ENCODE measurements at places on chromosomes 3 and 15. TPM values are rescaled to one million over a fixed set of nuclear protein-coding genes. Genes with fewer than 3 reads are reported as not detected.

Gene SLMAP
- 54.7 TPM for total RNA-seq

DNA sequence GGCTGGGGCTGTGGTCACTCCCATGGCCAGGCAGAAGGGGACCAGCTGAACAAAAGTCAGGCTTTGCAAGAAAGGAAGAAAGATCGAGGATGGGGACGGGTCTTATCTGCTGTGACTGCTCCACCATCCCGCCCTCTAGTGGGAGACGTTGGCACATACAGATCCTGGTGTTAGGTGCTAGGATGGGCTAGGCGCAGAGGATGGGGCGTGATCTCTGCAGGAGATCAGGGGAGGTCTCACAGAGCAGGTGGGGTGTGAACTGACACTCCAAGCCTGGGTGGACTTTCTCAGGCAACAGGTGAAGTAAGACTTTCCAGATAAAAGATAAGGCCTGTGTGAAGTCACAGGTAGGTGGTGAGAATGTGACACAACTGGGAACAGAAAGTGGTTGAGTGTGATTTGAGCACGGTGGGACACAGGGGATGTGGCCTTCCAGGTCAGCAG lies 141.9 kb upstream of the SMAD3 start:
- H3K27ac ChIP-seq, result no peak overlapping the region
- no peak for DNase-seq
- H3K27me3 ChIP-seq, result peaks cover 3% of the 10 kb centered on the region

DNA sequence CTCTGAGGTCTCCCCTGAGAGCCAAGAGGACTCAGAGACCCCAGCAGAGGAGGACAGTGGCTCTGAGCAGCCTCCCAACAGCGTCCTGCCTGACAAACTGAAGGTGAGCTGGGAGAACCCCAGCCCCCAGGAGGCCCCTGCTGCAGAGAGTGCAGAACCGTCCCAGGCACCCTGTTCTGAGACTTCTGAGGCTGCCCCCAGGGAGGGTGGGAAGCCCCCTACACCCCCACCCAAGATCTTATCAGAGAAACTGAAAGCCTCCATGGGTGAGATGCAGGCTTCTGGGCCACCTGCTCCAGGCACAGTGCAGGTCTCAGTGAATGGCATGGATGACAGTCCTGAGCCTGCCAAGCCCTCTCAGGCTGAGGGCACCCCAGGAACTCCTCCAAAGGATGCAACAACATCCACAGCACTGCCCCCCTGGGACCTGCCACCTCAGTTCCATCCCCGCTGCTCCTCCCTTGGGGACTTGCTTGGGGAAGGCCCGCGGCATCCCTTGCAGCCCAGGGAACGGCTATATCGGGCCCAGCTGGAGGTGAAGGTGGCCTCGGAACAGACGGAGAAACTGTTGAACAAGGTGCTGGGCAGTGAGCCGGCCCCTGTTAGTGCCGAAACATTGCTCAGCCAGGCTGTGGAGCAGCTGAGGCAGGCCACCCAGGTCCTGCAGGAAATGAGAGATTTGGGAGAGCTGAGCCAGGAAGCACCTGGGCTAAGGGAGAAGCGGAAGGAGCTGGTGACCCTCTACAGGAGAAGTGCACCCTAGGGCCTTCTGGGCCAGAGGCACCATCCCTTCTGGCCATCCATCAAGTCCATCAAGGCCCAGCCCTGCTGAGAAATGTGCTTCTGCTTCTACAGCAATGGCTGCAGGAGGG lies 23.6 kb downstream of the PLEKHO2 start:
- H3K4me1 ChIP-seq, result peaks cover 3% of the 10 kb centered on the region
- no peak for DNase-seq
- H3K27ac ChIP-seq, result no peak overlapping the region
- H3K36me3 ChIP-seq, result peaks cover 44% of the 10 kb centered on the region
- H3K27me3 ChIP-seq, result no peaks in the 10 kb centered on the region

GRCh38 chr15:68295014-68295805 lies 17.7 kb downstream of the FEM1B start:
- no peak overlapping the region for H3K4me3 ChIP-seq
- no peak overlapping the region for H3K27ac ChIP-seq
- H3K4me1 ChIP-seq, result no peaks in the 10 kb centered on the region
- H3K36me3 ChIP-seq, result peaks cover 9% of the 10 kb centered on the region
- no peak for DNase-seq

Gene BTLA
- not detected for total RNA-seq

GRCh38 chr3:188798556-188799145 lies 373.1 kb upstream of the TPRG1 start:
- H3K4me3 ChIP-seq, result no peak overlapping the region
- no peak overlapping the region for H3K27ac ChIP-seq
- H3K4me1 ChIP-seq, result peaks cover 11% of the 10 kb centered on the region
- H3K27me3 ChIP-seq, result no peaks in the 10 kb centered on the region
- H3K36me3 ChIP-seq, result no peaks in the 10 kb centered on the region

DNA sequence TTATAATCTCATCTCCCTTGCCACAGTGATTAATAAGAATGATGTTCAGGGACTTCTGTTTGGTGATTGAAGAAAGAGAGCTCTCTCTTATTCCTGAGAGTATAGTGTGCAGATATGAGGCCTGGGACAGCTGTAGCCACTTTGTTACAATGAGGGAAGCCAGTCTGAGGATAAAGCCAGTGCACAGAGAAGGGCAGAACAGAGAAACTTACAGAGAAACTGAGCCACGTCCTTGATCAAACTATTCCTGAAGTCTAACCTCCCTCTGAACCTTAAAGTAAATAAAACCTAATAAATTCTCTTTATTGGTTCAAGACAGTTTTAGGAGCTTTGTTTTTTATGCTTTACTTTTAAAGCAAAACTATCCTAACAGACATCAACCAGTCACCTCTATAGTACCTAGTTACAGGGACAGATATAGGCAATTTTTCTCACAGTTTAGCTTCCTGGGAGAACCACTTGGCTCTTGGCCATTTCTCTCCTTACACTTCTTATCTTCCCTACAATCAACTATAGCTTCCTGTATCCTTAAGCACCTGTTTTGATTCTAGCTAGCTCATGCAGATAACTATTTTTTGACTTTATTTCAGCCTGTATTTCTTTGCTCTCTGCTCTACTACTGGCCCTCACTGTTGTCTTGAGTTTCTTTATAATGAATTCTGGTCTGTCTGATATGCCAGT lies 284.4 kb downstream of the SHQ1 start:
- no peak overlapping the region for H3K4me3 ChIP-seq
- no peaks in the 10 kb centered on the region for H3K27me3 ChIP-seq
- no peak for DNase-seq
- H3K27ac ChIP-seq, result no peak overlapping the region
- H3K36me3 ChIP-seq, result no peaks in the 10 kb centered on the region

GRCh38 chr15:50077651-50078050 lies 41.4 kb downstream of the ATP8B4 start:
- no peak overlapping the region for H3K27ac ChIP-seq
- H3K4me1 ChIP-seq, result no peaks in the 10 kb centered on the region
- no peak for DNase-seq

DNA sequence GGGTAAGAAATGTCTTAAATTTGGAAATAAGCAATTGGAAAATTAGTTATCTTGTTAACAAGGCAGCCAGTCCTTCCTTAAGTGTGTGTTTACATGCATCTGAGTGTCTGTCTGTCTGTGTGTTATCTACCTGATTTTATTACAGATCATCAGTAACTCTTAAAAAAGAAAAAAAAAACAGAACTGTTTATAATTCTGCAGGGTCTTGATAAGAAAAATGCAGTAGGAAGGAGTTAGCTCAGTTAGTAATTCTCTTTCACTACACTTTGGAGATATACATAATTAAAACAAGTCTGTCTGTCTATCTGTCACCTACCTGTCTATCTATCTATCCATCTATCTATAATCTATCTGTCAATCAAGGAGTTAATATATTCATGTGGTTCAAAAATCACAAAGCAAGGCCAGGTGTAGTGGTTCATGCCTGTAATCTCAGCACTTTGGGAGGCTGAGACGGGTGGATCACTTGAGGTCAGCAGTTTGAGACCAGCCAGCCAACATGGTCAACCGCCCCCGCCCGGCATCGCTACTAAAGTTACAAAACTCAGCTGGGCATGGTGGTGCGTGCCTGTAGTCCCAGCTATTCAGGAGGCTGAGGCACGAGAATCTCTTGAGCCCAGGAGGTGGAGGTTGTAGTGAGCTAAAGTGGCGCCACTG lies 135.5 kb upstream of the SGO1 start:
- no peak overlapping the region for H3K4me3 ChIP-seq
- H3K4me1 ChIP-seq, result no peaks in the 10 kb centered on the region
- no peak overlapping the region for H3K27ac ChIP-seq
- DNase-seq, result no peak
- no peaks in the 10 kb centered on the region for H3K36me3 ChIP-seq
- no peaks in the 10 kb centered on the region for H3K27me3 ChIP-seq

DNA sequence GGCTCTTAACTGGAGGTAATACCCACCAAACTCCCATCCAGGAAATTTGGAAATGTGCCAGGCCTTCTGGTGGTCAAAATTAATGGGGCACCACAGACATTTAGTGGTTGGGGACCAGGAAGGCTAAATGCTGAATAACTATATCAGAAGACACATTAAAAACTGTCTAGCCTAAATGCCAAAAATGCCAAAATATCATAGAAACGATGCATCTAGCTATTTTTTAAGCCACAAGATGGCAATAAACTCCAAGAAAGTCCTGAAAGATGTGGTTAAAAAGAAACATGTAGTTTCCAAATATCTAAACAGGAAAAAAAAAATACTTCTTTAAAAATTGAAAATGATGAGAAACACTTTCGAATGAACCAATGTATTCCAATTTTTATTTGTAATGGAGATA lies 19.9 kb downstream of the CCDC14 start:
- no peak overlapping the region for H3K4me3 ChIP-seq
- no peaks in the 10 kb centered on the region for H3K4me1 ChIP-seq
- H3K27ac ChIP-seq, result no peak overlapping the region
- no peak for DNase-seq

- H3K27me3 ChIP-seq, result no peaks in the 10 kb centered on the region
- H3K4me1 ChIP-seq, result peaks cover 11% of the 10 kb centered on the region
- no peaks in the 10 kb centered on the region for H3K36me3 ChIP-seq
- H3K27ac ChIP-seq, result peak overlapping the region; percentile 60
Measured at GRCh38 chr3:110576960-110577359, 494.7 kb upstream of the NECTIN3 start.

DNA sequence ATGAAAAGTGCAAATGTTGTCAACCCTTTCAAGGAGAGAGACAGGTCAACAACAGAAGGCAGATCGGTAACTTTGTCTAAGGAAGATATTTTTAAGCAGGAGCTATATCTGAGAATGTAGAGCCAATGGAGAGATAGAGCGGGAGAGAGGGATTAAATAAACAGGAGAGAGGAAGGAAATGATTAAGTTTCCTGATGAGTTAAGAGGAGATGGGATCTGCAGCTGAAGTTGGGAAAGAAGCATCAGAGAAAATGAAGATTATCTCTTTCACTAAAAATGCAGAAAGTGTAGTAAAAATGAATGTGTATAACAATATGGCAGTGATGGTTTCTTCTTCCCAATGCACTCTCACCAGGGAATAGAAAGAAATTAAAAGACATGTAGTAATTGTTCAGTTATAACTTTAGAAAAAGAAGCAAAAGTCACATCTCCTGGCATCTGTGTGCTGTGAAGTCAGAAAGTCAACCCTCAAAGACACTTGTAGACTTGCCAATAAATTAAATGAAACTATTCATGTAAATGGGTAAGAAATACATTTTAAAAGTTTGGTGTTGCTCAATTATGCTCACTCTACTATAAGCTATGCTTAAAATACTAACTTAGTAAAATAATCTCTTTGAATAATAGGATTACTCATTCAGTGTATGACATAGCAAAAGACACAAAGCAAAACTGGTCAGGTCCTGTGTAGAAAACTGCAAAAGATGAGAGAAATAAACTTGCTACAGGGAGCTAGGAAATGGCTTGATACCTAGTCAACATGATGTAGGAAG lies 264.6 kb downstream of the ZIC4 start:
- H3K36me3 ChIP-seq, result no peaks in the 10 kb centered on the region
- H3K4me1 ChIP-seq, result peaks cover 8% of the 10 kb centered on the region
- H3K4me3 ChIP-seq, result no peak overlapping the region
- no peak for DNase-seq
- H3K27me3 ChIP-seq, result no peaks in the 10 kb centered on the region

All from endothelial cell of umbilical vein (primary cell).